ENCODE measurements at places on chromosomes 12 and 14.
A peak's percentile ranks its signal among the peaks of the same experiment; 100 is the strongest.

GRCh38 chr14:77085538-77085937 lies 12.5 kb upstream of the CIPC start:
- DNase-seq, result no peak

DNA sequence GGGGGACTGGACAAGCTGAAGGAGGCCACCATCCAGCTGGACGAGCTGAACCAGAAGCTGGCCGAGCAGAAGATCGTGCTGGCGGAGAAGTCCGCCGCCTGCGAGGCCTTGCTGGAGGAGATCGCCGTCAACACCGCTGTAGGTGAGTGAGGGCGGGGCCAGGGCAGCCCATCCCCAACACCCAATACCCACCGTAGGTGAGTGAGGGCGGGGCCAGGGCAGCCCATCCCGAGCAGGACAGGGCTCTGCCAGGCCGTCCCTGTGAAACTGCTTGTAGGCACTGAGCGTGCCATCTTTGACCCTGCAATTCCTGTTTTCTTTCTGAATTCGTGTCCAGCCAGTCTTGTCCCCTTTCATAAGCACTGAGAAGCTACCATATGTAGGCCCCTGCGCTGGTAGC lies 74.0 kb downstream of the CCDC92 start:
- DNase-seq, result no peak

GRCh38 chr12:108204117-108204987 lies 75.3 kb downstream of the WSCD2 start:
- no peak for DNase-seq

- DNase-seq, result no peak
Measured at GRCh38 chr14:50677527-50678063, 9.5 kb upstream of the SAV1 start.

- no peak for DNase-seq
Measured at GRCh38 chr14:69990323-69990722, 111.1 kb downstream of the SMOC1 start.

DNA sequence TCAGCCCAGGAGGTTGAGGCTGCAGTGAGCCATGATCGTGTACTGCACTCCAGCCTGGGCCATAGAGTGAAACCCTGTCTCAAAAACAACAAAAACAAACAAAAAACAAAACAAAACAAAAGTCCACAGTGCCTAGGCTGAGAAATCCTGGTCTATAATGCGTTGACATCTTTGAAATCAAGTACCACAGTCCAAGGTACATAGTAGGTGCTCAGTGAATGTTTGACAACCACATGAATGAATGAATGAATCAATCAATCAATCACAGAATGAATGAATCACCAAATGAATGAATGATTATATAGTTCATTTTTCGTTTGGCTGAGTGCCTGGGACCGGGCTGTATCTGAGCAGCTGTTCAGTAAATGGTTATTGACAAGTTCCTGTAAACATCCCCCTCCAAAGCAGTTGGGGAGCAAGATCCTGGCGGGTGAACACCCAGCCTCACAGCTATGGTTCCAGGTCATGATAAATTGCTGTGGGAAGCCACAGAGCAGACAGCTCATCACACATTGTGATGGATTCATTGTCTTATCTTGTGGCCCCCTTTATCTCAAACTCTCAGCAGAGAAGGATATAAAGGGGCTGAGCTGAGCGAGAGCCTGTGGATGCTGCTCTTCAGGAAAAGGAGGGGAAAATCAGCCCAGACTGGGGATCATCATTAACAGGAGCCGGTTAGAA lies 30.4 kb upstream of the IFT81 start:
- no peak for DNase-seq

- DNase-seq, result no peak
Measured at GRCh38 chr12:66603461-66603860, 75.4 kb downstream of the GRIP1 start.

DNA sequence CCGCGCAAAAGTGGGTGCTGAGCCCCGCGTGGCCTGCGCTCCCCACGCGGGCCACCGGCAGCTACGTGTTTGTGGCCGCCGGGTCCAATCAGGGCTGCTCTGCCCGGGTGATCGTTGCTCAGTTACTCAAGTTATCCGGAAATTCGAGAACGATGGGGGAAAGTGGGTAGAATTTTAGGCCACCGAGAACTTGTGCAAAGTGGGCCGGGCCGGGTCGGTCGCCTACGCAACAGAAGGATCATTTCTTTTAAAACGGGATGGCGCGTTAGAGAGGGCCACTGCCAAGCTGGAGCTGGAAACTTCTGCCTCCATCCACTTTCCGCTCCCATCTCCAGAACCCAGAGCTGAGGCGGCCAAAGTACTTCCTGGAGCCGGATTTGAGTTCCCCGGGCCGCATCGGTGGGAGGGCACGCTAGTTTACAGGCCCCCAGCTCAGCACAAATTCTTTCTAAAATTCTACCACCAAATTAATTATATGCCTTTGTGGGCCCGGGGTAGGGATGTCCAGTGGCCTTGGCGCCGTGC lies 3.5 kb downstream of the RFX4 start:
- no peak for DNase-seq

DNA sequence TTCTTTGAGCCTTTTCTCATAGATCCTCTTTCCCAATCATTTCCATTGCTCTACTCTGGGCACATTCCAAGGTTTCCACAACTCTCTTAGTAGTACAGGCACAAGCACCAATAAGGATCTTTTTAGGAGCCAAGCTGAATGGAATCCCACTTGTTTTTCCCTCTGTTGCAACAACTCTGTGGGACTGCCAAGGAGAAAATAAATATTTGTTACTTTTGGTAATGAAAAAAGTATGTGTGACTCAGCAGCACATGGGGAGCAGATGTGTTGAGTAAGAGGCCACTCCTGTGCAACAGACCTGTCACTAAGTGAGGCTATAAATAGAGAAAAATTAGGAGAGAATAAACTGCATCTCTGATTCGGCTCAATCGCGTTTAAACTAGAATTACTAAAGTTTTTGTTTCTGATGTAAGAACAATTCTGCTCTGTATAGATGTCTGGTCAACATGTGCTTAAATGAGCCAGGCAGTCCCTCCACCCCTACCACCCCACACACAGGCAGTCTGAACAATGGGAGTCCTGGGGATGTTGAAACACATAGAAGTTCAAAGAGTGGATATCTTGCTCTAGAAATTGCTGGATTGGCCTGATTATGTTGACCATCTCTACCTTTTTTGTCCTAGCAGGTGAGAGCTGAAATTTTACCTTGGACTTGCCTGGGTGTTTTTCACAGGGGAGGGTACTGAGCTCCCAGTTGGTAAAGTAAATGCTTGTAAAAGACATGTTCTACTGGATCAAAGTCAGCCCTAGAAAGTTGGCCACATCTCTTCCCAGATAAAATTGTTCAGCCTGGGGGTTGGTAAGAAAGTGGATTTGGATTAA lies 244.3 kb upstream of the NOVA1 start:
- DNase-seq, result peak; percentile 38

DNA sequence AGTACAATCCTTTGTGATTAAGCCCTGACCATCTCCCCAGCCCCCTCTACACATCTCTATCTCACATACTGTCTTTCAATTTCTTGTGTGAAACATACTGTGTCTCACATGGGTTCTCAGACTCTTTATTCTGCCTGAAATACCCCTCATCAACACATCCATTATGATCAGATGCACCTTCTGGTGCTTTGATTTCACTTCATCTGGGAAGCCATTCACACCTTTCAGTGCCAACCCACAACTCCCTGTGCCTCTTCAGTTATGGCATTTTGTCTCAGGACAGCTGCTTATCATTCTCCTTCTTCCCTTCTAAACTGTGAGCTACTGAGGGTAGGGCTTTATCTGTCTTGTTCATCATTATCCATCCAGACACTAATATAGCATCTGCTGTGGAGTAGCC lies 58.8 kb downstream of the CKB start:
- DNase-seq, result no peak

DNA sequence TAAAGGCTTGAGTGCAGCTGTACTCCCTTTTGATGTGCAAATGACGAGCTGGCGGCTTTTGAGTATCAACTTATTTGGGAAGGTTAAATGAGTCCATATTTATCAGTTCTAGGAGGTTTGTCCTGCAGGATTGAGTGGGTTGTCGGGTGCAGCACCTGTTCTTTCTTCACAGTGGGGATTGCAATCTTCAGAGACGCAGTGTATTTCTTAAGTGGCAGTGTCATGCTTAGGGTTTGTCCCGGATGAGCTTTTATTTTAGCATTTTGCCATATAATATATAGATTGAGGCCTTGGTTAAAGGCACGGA lies 1.2 kb downstream of the FUT8 start:
- no peak for DNase-seq

- DNase-seq, result no peak
Measured at GRCh38 chr12:112908548-112908947, 1.8 kb downstream of the OAS1 start.

DNA sequence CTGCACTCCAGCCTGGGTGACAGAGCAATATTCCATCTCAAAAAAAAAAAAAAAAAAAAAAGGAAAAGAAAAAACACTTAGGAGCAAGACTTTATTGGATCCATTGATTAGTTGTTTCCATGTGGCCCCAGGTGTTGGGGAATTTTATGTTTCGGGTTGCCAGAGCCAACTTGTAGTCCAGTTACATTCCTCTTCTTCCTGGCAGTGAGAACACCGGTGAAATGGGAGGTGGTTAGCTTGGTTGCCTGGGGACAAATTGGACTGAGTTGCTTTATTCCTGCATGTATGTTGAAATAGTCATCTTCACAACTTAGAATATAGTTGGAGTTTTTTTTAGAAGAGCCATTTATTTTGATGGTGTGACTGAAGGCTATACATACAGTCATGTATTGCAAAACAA lies 12.6 kb downstream of the RCOR1 start:
- no peak for DNase-seq

DNA sequence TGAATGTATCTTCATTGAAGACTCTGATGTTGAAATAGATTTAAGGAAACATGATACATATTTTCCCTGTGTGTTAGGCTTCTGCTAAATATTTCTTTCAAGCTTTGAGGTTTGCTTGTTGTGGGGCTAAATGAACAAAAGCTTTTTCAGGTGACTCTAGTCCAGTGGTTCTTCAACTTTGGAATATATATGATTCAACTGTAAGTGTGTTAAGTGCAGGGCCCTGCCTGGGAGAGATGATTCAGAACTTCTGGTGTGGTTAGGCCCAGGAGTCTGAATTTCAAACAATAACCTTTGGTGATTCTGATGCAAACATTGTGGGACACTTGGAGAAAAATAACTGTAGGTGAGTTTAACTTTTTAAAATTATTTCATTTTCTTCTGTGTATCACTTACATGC lies 93.0 kb downstream of the TRHDE start:
- DNase-seq, result no peak

- DNase-seq, result no peak
Measured at GRCh38 chr12:95054206-95054605, 19.2 kb downstream of the NR2C1 start.

GRCh38 chr14:54610051-54610977 lies 43.4 kb downstream of the SAMD4A start:
- DNase-seq, result no peak

GRCh38 chr12:1616233-1617066 lies 12.6 kb upstream of the WNT5B start:
- DNase-seq, result no peak

DNA sequence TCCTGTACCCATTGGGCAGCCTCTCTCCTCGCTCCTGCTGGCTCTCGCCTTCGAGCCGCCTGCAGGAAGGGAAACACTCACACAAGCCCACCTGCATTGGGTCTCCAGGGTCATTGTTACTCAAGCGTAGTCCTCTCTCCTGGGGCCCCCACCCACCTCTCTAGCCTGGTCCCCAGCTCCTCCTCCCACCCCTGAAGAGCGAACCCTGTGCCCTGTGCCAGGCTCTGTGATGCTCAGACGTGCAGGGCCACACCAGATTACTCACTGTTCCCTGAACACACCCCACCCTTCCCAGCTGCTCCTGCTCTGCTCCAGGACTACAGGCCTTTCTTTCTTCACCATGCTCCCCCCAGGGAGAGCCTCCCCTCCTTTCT lies 88.1 kb downstream of the NINJ2 start:
- peak; percentile 53 for DNase-seq

DNA sequence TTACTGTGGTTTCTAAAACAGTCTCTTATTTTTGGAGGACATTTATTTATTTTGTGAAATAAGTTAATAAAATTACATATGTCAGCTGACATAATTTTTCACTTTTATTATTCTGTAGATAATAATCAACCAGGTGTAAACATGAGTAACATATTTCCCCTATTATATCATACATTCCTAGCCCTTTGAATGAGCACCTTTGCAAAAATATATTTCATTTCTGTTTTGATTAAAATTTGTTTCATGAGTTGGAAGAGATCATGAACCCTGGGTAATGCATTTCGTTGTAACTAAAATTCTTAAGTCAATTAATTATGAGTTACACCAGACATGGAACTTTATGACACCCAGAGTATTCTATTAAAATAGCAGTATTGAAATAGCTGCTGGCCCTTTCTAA lies 56.3 kb downstream of the SLC16A7 start:
- no peak for DNase-seq

GRCh38 chr12:52836042-52836466 lies 1.9 kb upstream of the KRT79 start:
- no peak for DNase-seq

GRCh38 chr12:65331456-65331855 lies 53.0 kb downstream of the MSRB3 start:
- DNase-seq, result no peak

DNA sequence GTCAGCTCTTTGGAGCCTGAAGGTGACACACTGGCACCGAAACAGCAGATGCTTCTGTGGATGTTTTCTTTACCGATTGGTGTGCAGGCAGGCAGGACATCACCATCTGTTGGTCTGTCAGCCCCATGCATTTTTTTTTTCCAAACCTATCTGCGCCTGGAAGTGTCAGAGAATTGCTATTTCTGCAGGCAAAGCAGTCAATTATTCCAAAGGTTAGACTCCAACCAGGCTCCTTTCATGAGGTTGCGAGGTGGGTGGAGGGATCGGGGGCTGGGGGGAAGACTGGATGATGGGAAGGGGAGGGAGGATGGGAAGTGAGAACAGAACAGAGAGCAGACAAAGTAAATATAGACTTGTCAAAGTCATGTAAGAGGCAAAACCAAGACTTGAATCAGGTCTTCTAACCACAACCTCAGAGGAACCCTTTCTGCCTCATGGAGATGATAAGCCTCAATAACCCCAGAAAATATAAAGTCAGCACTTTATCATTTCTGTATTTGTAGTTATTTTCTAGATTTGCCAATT lies 117.7 kb downstream of the OTOGL start:
- no peak for DNase-seq

- no peak for DNase-seq
Measured at GRCh38 chr14:35944847-35945246, 118.7 kb downstream of the BRMS1L start.
